ENCODE measurements at places on chromosomes 13 and 19. TPM values are rescaled to one million over a fixed set of nuclear protein-coding genes. Genes with fewer than 3 reads are reported as not detected.

The EPSTI1 gene
- not detected for polyA plus RNA-seq

The PSG2 gene
- not detected for polyA plus RNA-seq

The OLFM4 gene
- not detected for polyA plus RNA-seq

The FDX2 gene
- 52.6 TPM for polyA plus RNA-seq

The PLPPR3 gene
- polyA plus RNA-seq = 275 TPM

The ZNF723 gene
- polyA plus RNA-seq = not detected

The ZNF699 gene
- 13.5 TPM for polyA plus RNA-seq

The MYCBP2 gene
- polyA plus RNA-seq = 144 TPM

The IFNL1 gene
- polyA plus RNA-seq = not detected

The SLC8A2 gene
- polyA plus RNA-seq = 14.1 TPM

The MAMSTR gene
- polyA plus RNA-seq = 0.36 TPM

The CGB5 gene
- not detected for polyA plus RNA-seq

The DPF1 gene
- 132 TPM for polyA plus RNA-seq

The F2RL3 gene
- not detected for polyA plus RNA-seq

The TOMM40 gene
- polyA plus RNA-seq = 48.4 TPM

The SH2D3A gene
- polyA plus RNA-seq = not detected

The ZNF724 gene
- 2.4 TPM for polyA plus RNA-seq

The SRRM5 gene
- not detected for polyA plus RNA-seq

The TMEM238 gene
- polyA plus RNA-seq = not detected

The RABAC1 gene
- 290 TPM for polyA plus RNA-seq

The CDC42EP5 gene
- not detected for polyA plus RNA-seq

The CEACAM5 gene
- polyA plus RNA-seq = not detected

The IFNL4 gene
- not detected for polyA plus RNA-seq

The PCDH9 gene
- 3.5 TPM for polyA plus RNA-seq

The RASGRP4 gene
- polyA plus RNA-seq = not detected

The RUBCNL gene
- polyA plus RNA-seq = 0.48 TPM

The ZNF490 gene
- 6.1 TPM for polyA plus RNA-seq

The DIRAS1 gene
- polyA plus RNA-seq = 39.8 TPM

The RASAL3 gene
- polyA plus RNA-seq = not detected

The SPTBN4 gene
- polyA plus RNA-seq = 12.7 TPM

The MEDAG gene
- polyA plus RNA-seq = not detected

The CRX gene
- polyA plus RNA-seq = not detected

The VSTM2B gene
- polyA plus RNA-seq = 24.4 TPM

The PGLYRP2 gene
- not detected for polyA plus RNA-seq

The IGFL2 gene
- not detected for polyA plus RNA-seq

The PCDH8 gene
- 2.4 TPM for polyA plus RNA-seq

The PSG7 gene
- polyA plus RNA-seq = not detected

The B3GNT3 gene
- polyA plus RNA-seq = not detected

The C2CD4C gene
- polyA plus RNA-seq = 22.8 TPM

The LYPD5 gene
- not detected for polyA plus RNA-seq

The GFY gene
- polyA plus RNA-seq = not detected

The FGF22 gene
- polyA plus RNA-seq = not detected

The RPS28 gene
- 192 TPM for polyA plus RNA-seq

The CYP2A6 gene
- polyA plus RNA-seq = not detected

The KANK3 gene
- 1.0 TPM for polyA plus RNA-seq

The APOC4 gene
- polyA plus RNA-seq = not detected

The ICAM1 gene
- not detected for polyA plus RNA-seq

The DZIP1 gene
- 35.3 TPM for polyA plus RNA-seq

The ZNF223 gene
- 17.1 TPM for polyA plus RNA-seq

The CELF5 gene
- polyA plus RNA-seq = 130 TPM

The CGB1 gene
- polyA plus RNA-seq = not detected
